ENCODE measurements at places on chromosomes 3 and 15. TPM values are rescaled to one million over a fixed set of nuclear protein-coding genes. Genes with fewer than 3 reads are reported as not detected.

The SST gene
- not detected for total RNA-seq

DNA sequence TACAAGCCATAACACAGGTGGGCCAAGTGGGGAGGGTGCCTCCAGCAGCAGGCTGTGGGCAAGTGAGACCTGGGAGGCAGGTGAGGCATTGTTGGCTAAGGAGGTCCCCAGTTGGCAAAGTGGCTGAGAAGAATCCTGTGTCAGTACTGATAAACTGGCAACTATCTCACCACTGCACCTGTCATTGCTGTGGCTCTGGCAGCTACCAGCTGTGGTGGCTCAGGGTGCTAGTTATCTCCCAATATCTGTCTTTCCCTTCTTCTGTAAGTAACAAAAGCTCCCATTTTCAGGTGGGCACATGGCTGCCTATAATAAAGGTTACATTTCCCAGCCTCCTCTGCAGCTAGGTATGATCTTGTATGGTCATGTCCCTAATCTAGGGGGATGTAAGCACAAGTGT, 80.6 kb upstream of the RNF7 start:
- peaks cover 6% of the 10 kb centered on the region for H3K4me1 ChIP-seq
- H3K4me3 ChIP-seq, result no peak overlapping the region
- H3K27me3 ChIP-seq, result peaks cover 16% of the 10 kb centered on the region
- no peak overlapping the region for H3K27ac ChIP-seq
- DNase-seq, result no peak

- H3K36me3 ChIP-seq, result peaks cover 3% of the 10 kb centered on the region
- no peak for DNase-seq
- peak overlapping the region; percentile 44 for H3K27ac ChIP-seq
- peaks cover 22% of the 10 kb centered on the region for H3K4me1 ChIP-seq
- H3K27me3 ChIP-seq, result peaks cover 2% of the 10 kb centered on the region
- H3K4me3 ChIP-seq, result peak overlapping the region; percentile 46
Observed at GRCh38 chr15:69462030-69462492, 9.4 kb downstream of the RPLP1 start.

DNA sequence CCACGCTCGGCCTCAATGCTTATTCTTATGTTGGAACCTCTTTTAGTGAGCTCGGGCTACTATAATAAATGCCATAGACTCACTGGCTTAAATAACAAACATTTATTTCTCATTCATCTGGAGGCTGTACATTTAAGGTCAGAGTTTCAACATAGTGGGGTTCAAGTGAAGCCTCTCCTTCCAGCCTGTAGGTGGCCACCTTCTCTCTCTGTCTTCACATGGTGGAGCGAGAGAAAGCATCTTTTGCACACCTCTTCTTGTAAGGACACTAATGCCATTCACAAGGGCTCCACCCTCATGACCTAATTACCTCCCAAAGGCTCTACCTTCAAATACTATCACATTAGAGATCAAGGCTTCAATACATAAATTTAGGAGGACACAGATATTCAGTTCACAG, 520.3 kb upstream of the EPHA6 start:
- no peaks in the 10 kb centered on the region for H3K4me1 ChIP-seq
- DNase-seq, result no peak

GRCh38 chr3:190384309-190384756, 3.6 kb upstream of the CLDN16 start:
- H3K36me3 ChIP-seq, result no peaks in the 10 kb centered on the region
- no peak overlapping the region for H3K4me3 ChIP-seq
- no peak overlapping the region for H3K27ac ChIP-seq
- H3K4me1 ChIP-seq, result no peaks in the 10 kb centered on the region

The RTP1 gene
- total RNA-seq, result not detected

The IL20RB gene
- total RNA-seq, result 2.8 TPM

All from natural killer cell (primary cell).